ENCODE measurements at places on chromosomes 13 and 19.

DNA sequence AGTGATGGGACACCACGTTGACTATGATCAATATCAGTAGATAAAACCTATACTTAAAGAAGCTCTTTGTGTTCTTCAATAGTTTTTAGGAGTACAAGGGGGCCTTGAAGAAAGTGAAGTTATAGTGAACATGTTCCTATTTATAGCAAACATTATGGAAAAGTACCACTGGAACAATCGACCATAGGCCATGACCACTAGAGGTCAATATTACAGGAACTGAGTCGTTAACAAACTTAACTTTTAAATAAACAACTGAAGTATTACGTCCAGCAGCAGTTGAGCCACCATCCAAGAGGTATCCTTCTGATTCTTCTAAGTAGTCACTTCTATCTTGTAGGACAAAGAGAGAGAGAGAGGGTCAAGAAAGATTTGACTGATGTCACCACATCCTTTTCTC, 391.0 kb upstream of the SLITRK5 start:
- DNase-seq: no peak

DNA sequence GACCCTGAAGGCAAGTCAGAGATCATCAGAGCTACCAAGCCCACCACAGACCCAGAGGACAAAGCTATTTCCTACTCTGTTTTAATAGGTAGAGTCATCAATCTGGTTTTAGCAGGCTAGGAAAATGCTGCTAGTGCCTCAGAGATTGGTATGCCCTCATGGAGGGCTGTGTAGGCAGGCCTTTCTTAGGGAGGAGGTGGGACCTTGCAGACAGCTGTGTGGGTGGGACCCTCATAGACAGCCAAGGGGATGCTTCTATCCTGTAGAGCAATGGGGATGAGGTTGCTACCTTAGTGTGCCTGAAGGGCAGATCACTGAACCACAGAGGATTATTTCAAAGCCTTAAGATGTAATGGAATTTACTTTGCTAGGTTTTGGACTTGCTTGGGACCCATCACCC, 534.9 kb upstream of the KLF12 start:
- no peak for DNase-seq

- no peak for DNase-seq
These were observed 165.6 kb downstream of the POU4F1 start for GRCh38 chr13:78437781-78438180.

- no peak for DNase-seq
These were observed 32.0 kb downstream of the KLF5 start for GRCh38 chr13:73090823-73091187.

- DNase-seq: no peak
These were observed 50.1 kb downstream of the ZNF557 start for GRCh38 chr19:7119582-7119981.

GRCh38 chr13:106197496-106197895, 338.0 kb downstream of the EFNB2 start:
- no peak for DNase-seq

DNA sequence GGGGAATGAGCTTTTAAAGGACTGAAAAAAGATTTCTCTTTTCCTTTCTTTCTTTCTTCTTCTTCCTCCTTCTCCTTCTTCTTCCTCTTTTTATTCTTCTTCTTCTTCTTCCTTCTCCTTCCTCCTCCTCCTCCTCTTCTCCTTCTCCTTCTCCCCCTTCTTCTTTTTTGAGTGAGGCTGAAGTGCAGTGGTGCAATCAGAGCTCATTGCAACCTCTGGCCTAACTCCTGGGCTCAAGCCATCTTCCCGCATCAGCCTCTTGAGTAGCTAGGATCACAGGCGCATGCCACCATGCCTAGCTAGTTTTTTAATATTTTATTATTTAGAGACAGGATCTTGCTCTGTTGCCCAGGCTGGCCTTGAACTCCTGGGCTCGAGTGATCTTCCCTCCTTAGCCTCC, 120.9 kb upstream of the KL start:
- DNase-seq: no peak

DNA sequence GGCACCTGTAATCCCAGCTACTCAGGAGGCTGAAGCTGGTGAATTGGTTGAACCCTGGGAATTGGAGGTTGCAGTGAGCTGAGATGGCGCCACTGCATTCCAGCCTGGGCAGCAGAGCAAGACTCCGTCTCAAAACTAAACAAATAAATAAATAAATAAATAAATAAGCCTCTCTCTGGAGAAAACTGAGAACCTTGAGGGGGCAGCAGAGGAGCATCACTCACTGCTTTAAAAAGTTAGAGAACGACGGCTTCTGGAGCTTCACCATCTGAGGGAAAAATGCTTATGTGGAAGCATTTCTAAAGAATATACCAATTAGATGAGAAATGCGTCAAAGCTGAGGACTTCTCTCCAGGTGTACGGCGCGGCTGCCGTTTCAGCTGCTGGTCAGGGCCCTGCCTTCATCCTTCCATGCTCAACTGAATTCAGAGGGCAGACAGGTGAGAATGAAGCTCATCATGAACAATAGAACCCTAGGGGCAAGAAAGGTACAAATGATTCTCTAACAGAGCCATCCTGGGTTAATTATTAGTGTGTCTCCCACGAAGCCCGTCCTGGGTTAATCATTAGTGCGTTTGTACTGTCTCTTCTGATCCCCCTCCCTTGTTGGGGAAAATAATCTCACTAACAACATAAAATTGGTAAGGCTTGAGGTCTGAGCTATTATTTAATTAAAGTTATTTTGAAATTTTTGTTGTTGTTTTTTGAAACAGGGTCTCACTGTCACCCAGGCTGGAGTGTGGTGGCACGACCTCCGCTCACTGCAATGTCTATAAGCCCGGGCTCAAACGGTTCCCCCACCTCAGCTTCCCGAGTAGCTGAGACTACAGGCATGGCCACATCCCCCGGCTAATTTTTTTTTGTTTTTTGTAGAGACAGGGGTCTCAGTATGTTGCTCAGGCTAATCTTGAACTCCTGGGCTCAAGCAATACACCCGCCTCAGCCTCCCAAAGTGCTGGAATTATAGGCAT, 80.1 kb downstream of the IPO5 start:
- DNase-seq: peak; percentile 73

DNA sequence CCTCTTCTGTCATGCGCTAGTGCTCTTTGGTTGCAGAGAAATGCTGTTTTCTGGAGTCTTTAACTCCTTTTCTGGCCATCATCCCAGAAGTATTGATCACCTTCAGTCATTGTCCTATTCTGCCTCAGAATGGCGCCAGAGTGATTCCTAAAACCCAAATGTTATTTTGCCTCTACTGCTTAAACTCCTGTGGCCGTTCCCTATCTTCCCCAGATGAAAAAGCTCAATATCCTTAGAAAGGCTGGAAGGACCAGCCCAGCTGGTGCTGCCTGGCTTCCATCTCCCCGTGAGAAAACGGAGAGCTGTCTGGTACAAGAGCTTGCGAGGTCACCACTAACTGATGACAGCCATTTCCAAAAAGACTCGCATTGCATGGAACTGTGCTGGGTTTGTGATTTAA, 179.1 kb downstream of the RBM26 start:
- DNase-seq: no peak

- DNase-seq: no peak
These were observed 63.9 kb downstream of the DLEU7 start for GRCh38 chr13:50779443-50780200.

DNA sequence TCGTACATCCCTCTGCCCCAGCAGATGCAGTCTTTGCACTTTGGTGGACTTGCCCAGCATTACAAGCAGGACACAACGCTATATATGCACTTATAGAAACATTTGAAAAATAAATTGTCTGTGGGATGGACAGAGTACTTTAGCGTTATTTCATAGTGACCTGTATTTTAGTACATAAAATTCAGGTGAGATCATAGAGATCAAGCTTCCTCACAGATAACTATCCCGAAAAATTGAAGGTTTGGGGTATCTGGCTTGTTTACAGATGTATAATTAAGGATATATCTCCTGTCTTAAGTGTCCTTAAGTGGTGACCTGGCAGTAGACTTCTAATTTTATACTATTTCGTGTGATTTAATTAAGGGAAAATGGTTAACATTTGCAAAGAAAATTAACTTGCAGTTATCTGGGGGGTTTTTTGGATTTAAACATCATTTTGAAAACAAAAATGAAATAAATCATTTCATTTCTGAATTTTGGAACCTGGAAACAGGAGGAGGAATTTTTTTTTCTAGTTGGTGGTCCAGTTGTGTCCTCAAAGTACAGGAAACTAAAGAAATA, 977 bp upstream of the MAB21L1 start:
- DNase-seq: no peak

GRCh38 chr13:66974174-66974573, 256.0 kb downstream of the PCDH9 start:
- no peak for DNase-seq

DNA sequence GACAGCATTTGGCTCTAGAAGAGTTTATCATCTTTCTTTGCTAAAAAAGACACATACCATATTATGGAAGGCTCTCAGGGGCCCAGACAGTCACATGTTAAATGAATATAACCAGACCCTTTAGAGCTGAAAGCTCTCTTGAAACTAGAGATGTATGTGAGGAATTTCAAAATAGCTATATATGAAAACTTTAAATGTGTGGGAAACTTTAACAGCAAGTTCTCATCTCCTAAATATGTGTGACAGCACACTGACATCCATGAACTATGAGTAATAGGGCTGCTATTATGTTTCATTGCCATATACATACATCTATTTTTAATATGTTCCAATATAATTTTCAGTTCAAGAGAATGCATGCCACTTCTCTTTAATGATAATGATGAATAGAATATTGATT, 509.5 kb downstream of the GPC6 start:
- DNase-seq: peak; percentile 81

DNA sequence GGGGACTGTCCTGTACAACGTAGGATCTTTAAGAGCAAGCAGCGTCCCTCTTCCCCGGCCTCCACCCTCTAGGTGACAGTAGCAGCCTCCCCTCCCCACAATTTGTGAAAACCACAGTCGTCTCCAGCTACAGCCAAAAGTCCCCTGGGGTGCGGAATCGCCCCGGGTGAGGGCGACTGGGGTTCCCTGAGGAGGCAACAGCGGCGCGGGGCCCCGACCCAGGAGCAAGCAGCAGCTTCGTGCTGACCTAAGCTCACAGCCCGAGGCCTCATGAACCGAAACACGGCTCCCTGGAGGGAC, 322 bp downstream of the ZNF558 start:
- DNase-seq: no peak

DNA sequence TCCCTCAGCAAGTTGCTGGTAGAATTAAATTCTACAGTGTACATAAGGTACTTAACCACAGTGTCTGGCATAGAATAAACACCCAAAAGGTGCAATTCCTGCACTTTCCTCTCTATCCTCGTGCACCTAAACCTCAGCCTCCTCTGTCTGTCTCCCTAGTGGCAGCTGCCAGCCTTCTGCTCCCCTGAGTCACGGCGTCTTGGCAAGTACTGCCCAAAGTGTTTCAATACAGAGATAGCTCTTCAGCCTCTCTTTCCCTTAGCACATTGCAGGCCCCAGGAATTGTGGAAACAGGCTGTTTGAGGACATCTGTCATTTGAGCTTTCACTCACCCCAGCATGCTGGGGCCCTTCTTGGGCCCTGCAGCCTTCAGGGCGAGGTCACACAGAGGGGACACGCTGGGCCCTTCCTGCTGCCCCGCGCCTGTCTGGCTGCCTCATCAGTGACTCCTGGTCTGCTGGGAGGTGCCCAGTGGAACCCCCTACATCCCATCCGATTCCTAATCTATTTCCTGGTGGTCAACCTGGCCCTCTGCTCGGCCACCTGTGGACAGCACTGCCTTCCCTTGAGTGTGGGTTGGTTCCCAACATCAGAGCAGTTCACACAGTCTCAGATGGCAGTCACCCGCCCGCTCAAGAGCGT, 19.3 kb downstream of the COL4A2 start:
- no peak for DNase-seq

DNA sequence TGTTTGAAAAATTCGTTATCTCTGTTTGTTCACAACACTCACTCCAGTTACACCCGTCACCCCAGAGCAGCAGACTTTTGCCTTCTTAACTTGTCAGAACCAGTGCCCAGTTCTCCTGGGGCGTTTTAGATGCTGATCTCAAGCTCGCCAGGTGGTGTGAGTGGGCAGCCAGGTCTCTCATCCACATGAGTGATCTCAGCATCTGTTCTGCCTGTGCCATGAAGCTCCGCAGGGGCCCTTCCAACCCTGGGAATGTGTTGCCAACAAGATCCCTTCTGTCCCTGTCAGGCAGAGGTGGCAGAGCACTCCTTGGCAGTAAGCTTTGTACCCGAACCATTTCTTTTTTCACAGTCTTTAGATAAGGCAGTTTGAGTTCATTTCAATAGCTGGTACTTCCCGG, 896.5 kb downstream of the UQCRFS1 start:
- no peak for DNase-seq
